ENCODE measurements at places on chromosomes 6 and 20. TPM values are rescaled to one million over a fixed set of nuclear protein-coding genes. Genes with fewer than 3 reads are reported as not detected.

GRCh38 chr20:63497946-63498935 lies 642 bp downstream of the EEF1A2 start:
- no peak for DNase-seq

GRCh38 chr6:155185544-155185943 lies 78.3 kb upstream of the CLDN20 start:
- no peak for DNase-seq

DNA sequence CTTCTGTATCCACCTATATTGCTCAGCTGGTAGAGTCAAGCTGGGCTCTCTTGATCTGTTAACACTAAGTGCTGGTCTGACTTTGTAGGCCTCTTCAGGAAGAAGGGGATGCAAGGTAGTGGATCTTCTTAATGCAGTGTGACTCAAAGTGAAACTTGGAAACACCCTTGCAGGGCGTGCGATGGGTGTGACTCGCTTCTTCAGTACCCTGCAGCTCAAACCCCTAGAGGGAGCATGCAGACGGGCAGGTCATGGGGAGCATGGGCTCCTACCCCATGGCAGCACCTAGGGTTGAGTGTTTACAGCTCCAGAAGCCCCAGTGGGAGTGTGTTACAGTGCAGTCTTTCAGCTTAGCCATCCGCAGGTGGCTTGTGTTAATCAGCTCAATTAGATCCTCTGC lies 757 bp upstream of the SAMD3 start:
- DNase-seq, result no peak

- no peak for DNase-seq
These were observed 11.0 kb downstream of the ECI2 start for GRCh38 chr6:4124351-4124750.

DNA sequence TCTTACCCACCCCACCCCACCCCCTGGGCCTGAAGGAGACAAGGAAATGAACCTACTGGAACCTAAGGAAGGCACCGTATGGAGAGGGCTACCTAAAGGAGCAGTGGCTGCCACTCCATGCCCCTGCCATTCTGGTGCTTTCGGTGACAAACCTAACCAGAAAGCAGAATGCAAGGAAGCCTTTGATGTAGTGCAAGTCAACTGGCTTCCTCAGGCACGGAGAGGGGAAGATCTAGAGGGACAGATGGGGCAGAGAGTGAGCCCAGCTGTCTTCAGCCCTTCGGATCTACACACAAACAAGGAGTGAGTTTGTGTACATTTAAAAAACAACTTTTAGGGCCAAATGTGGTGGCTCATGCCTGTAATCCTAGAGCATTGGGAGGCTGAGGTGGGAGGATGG lies 39.5 kb downstream of the PPP1R16B start:
- DNase-seq, result no peak

GRCh38 chr6:75602246-75603105 lies 796 bp downstream of the SENP6 start:
- peak; percentile 28 for DNase-seq

GRCh38 chr6:15062516-15063252 lies 183.2 kb upstream of the JARID2 start:
- no peak for DNase-seq

GRCh38 chr6:143000811-143001210 lies 55.8 kb upstream of the HIVEP2 start:
- DNase-seq, result no peak

DNA sequence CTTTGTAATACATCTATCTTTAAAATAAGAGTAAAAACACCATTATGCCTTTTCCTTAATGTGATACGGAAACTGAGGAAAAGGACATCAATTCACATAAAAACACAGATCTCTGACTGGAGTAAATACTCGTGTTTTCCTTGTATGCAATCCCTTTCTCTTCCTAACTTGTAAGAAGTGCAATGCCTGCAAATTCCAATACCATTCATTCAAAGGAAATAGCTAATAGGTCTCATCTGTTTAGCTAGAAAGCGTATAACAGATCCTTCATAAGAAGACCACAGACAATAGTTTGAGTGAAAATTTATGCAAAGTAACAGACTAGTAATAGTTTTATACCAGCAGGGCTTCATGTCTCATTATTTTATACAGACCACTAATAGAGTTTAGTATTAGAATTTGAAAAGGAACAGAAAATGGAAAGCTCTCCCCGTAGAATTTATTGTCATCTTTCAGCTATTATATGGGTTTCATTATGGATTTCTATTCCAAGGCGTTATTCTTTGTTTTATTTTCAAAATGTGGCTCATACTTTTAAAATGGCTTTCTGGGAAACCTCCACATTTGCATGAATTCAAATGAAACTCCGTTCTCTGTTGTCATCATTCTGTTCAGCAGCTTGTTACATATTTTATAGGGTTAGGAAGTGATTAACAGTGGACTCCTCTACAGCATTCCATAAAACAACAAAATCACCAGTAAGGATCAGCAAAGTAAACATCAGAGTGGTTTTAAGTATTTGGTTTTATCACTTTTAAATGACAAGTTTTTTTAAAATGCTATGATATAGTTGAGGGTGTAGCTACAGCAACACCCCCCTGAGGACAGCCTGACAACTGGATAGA lies 186.7 kb downstream of the BTBD9 start:
- DNase-seq, result no peak

DNA sequence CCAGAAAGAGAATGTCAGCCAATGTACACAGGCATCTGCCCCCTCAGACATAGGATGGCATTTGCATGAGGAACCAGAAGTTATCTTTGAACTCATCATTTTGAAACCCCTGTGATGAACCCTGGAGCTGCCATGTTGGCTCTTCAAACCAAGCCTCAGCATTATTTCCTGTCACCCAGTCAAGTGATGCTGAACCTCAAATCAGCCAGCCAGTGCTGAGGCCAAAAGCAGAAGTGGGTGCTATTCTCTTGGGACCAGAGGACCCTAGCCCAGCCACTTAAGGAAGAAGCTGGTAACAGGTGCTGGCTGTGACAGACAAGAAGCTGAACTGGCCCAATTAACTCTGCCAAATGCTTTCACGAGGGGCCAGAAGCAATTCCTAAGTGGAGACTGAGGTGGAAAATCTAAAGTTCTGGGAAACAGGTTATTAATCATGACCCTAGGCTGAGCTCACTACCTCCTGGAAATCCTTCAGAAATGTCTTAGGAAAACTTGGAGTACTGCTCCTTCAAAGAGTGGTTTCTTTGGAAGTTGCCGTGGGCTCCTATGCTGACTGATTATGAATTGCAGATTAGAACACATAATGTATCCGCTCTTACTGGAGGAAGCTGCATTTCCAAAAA lies 4.0 kb downstream of the PKIG start:
- DNase-seq, result no peak

DNA sequence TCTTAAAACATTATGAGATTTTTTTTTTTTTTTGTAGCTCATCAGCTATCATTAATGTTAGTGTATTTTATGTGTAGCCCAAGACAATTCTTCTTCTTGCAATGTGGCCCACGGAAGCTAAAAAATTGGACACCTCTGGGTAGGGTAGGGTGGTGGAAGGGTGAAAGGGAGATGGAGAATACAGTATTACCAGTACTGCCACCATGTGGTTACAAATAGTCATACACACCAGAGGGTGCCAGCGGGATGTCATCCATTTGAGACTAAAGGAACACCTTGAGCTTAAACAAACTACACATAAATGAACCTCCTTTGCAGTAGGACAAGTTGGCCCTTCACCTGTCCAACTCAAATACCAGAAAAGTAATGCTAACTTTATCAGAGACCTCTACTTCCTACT lies 601.9 kb downstream of the HTR1B start:
- DNase-seq, result no peak

DNA sequence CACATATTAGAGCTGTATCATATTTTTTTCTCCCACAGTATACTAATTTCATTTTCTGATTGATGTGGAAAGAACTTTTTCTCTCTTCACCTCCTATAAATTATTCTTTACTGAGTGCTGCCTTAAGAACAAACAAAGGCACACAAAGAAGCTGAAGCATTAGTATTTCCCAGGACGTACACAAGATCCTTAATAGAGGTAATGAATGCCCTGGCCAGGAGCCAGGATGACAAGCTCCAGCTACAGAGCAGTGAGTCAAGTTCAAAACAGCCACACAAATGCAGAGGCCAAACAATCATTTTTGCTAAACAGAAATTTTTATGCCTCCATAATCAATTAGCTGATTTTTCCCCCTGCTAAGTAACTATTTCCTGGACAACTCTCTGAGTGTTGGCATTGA lies 639.6 kb downstream of the EPHA7 start:
- DNase-seq, result peak; percentile 7

GRCh38 chr6:28865401-28866204 lies 58.2 kb downstream of the TRIM27 start:
- no peak for DNase-seq

GRCh38 chr6:78746457-78746856 lies 120.9 kb upstream of the IRAK1BP1 start:
- DNase-seq, result no peak

- no peak for DNase-seq
These were observed 52.6 kb downstream of the GFRAL start for GRCh38 chr6:55379895-55380294.

DNA sequence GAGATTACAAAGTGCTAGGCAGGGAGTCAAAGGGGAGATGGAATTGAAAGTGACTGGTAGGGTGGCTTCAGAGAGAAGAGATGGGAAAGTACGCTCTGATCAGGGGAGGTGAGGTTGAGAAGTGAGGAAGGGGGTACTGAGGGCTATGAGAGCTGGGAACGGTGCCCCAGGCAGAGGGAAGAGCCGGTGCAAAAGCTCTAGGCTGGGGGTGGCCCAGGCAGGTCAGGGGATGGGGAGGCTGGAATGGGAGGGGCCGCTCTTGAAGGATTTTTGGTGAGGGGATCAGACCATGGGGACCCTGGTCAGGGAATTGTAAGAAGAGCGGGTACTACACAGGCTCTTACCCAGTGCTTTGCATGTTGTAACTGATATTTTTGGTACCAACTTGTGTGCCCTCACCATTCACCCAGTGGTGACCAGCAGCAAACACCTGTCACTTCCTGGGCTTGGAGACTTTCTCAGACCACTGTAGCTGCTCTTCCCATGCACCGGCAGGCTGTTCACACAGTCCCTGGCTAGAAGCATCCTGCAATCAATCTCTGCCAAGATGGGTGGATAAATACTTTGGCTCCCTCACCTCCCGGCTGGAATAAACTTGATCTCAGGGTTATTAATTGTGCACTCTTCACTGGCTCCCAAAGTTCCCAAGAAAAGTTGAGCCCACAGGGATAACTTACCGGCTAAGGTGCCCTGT lies 24.0 kb downstream of the PCK1 start:
- DNase-seq, result no peak

DNA sequence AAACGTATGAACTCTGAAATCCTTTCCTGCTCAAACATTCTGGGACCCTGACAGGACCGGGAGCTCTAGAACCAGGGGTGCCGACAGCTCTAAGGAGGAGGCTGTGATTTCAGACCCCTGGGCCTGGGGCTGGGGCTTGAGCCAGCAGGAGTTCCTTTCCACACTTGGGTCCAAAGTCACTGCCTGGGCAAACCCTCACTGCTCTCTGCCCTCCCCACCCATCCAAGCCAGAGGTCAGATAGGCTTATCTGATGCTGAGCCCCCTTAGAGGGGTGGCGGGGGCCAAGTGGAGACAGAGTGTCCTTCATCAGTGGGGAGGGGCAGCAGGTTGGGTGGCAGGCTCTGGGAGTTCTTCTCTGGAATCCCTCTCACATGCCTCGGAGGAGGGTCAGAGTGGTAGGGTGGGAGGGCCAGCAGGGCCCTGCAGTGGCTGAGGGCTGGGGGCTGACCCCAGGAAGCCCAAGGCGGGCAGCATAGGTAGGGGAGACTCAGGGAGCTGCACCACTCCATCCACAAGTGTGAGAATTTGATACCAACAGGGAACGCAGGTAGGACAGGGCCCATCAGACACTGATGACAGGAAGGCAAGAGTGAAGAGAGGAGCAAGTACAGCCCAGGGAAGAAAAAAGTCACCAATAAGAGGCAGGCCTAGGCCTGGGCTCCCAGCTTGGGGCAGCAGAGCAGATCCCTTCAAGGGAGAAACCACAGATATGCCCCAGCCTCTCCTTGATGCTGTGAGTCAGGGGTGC lies 121.0 kb downstream of the MRPL14 start:
- no peak for DNase-seq

GRCh38 chr20:12598894-12599293 lies 409.9 kb upstream of the SPTLC3 start:
- DNase-seq, result no peak

DNA sequence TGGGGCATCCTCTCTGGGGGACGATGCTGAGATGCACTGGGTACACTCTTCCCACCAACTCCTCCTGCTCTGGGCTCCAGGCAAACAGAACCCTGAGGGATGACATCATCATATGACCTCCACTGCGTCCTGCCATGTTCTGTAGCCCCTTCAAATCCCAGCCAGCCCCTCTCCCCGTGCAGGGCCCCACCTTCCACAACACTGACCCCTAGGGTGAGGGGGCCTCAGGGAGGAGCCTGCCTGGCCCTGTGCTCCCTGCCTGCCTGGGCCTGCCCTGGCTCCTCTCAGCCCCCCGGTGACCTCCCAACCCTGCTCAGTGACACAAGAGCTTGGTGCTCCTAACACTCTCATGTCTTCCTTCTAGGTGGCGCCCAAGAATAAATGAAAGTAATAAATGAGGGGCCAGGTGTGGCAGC lies 9.6 kb upstream of the SPDEF start:
- DNase-seq, result no peak

- no peak for DNase-seq
These were observed 167.6 kb upstream of the CST7 start for GRCh38 chr20:24781418-24781980.

DNA sequence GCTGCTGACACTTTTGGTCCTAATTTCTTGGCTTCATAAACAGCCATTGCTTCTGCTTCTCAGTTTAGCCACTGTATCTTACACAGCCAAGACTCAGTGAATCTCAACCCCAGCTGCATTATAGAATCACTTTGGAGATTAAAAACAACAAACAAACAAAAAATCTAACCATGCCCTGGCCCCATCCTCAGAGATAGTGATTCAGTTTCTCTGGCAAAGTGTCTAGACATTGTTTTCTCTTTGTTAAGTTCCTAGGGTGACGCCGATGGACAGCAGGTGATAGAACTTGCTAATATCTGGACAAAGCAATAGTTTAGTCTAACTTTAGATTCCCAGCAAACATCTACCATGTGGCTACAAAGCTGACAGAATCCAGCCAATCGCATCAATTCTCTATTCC lies 2.9 kb downstream of the ADGRF5 start:
- DNase-seq, result no peak

GPANK1 gene
- 19.7 TPM for total RNA-seq

ADGRF5 gene
- total RNA-seq, result 16.1 TPM

CD40 gene
- total RNA-seq, result 16.9 TPM

POFUT1 gene
- 44.3 TPM for total RNA-seq

HNF4A gene
- total RNA-seq, result not detected

ADGRF4 gene
- not detected for total RNA-seq

SMIM8 gene
- 12.9 TPM for total RNA-seq

MLIP gene
- total RNA-seq, result 0.55 TPM

FAM209B gene
- not detected for total RNA-seq

RCAN2 gene
- 14.2 TPM for total RNA-seq

TNNC2 gene
- total RNA-seq, result 3.0 TPM

CHMP4B gene
- 75.7 TPM for total RNA-seq
